ENCODE measurements at places on chromosomes 7 and 10.

GRCh38 chr7:142471820-142472219 is 214.0 kb upstream of the PRSS58 start:
- no peak for DNase-seq

- DNase-seq: no peak
Observed at GRCh38 chr7:28890137-28890536, 68.0 kb downstream of the TRIL start.

GRCh38 chr10:108653531-108653930 is 1269.8 kb downstream of the XPNPEP1 start:
- no peak for DNase-seq

GRCh38 chr7:17009007-17009719 is 127.4 kb upstream of the AGR3 start:
- DNase-seq: no peak

DNA sequence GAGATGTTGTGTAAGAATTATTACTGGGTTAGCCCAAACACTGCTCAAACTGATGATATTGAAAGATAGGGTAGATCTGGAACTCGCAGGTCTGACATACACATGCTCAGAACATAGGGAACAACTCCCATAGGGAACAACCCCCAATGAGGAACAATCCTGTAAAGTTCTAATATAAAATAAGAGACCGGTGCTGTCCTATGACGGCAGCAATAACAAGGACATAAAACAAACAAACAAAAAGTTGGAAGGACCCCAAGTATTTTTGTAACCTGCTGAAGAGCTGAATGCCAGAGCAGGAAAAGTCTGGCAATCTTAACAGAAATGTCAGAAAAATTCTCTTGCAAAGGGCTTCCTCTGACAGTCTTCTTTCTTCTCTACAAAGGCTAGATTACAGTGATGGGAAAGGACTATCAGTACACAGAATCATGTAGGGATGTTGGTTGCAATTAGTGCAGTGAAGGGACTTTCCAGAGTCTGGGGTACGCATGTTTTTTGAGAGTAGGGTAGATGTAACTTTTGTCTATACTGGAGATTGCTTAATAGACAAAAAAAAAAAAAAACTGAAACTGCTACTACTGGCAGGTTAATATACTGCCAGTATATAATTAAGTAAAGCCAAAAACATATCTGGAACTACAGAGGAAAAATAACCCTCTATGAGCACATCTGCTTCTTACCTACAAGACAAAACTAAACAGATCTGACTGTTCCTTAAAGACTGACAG is 35.5 kb downstream of the IDE start:
- no peak for DNase-seq

DNA sequence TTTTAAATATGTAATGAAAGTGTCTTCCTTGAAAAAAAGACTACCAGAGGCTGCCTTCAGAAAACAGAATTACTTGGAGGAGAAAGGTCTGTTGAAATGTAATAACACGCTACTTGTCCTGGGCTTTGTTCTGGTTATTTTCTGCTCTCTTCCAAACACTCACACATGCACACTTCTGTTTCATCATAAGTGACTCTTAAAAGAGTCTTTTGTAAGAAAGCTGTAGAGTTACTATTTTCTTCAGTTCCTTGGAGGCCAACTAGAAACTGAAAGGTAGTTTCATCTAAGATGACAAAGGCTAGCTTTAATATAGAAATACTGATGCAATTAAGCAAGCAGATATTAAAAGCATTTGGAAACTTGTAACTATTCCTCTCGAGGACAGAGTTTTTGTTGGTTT is 39.1 kb downstream of the TASOR2 start:
- no peak for DNase-seq

- no peak for DNase-seq
Observed at GRCh38 chr10:28664369-28664740, 13.0 kb upstream of the BAMBI start.

- no peak for DNase-seq
Observed at GRCh38 chr10:45451407-45451806, 77.4 kb downstream of the ALOX5 start.

DNA sequence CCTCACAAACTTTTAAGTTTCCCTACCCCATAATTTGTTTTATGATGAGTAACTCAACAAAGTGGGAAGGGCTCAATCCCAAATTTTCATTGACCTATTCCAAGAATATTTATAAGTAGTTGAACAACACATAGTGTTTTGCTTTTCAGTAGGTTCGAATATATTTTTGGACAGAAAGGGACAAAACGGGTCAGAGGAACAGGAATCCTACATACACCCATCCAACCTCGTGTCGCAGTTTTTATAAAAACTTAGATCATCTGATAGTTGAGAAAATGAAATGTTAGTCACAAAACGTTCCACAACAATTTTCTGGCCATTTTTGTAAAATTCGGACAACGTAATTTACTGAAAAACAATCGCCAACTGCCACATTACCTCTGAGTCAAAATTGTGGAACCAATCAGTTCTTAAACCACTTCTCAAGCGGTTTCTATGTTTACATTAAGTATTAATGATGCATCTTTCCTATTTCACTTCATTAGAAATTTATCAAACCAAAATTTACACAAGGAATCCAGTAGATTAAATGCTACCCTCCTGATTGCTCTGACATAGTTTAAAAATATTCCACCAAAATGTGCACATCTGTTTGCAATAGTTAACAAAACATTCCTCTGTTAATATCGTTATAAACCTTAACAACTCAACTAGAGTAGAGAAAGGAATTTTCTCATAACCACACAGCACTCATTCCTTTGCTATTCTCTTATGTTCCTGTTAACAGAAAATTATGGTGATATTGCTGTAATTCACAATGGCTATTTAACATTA is 6.3 kb downstream of the WNT16 start:
- DNase-seq: no peak

DNA sequence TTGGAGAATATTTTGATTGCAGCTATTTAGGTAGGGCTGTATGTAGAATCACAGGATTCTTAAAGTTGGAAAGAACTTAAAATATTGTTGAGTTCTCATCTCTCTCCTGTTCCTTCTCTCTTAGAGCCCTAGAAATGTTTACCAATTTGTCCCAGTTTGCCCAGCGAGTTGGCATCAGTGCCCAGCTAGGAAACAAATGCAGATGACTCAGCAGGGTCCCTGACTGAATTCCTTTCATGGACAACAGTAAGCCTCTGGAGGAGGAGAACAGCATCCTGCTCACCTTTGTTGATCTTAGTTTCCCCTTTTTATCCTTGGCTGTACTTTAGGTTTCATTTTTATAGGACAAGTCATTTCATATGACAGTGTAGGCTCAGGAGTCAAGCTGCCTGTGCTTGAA is 89.3 kb downstream of the SEC23IP start:
- no peak for DNase-seq

- no peak for DNase-seq
Observed at GRCh38 chr10:110723224-110723891, 79.2 kb downstream of the RBM20 start.

GRCh38 chr10:44008270-44008916 is 359.7 kb upstream of the ZNF32 start:
- no peak for DNase-seq

GRCh38 chr7:156731651-156732050 is 91.1 kb downstream of the RNF32 start:
- DNase-seq: no peak

GRCh38 chr10:5665373-5666007 is 905 bp downstream of the ASB13 start:
- DNase-seq: no peak

- DNase-seq: no peak
Observed at GRCh38 chr7:35753761-35754603, 46.9 kb upstream of the SEPTIN7 start.

- DNase-seq: no peak
Observed at GRCh38 chr10:126063353-126063791, 167.0 kb downstream of the FANK1 start.

DNA sequence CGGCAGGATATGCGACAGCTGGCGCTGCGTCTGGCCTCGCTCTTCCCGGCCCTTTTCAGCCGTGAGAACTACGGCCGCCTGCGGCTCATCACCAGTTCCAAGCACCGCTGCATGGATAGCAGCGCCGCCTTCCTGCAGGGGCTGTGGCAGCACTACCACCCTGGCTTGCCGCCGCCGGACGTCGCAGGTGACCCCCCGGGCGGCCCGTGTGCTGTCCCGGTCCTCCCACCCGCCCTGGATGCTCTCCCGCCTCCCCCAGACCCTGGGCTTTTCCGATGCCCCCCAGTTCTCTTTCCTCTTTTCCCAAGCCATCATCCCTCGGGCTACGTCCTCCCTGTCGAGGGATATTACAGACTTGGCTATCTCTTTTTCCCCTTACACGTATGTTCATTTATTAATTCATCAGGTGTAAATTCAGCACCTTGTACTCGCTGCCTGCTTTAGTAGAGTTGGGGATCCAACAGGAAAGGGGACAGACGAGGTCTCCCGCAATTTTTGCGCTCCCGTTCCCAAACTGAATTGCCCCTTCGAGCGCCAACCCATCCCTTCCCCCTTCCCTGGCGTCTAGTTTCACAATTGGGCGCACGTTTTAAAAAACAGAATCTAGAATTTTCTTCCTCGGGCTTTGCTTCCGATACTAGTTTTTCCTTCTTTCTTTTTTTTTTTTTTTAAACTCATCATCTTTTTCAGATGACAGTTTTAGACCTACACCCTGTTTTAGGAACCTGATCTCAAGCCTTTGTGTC is 846 bp downstream of the MINPP1 start:
- peak; percentile 33 for DNase-seq

DNA sequence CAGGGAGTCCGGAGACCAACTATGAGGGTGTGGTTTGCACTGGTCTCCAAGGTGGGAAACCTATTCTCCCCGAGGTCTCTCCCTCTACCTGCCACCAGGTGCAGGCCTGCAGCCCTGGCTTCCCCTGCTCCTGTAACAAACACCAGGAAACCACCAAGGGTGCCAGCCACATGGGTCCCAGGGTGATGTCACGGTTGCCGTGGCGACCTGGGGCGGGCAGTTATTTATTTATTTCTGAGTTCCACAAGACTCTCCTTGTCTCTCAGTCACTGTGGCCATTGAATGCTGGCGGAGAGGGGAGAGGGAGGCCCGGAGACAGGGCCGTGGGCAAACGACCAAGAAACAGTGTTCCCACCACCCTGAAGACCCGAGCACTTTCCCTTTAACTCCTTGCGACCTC is 27.0 kb downstream of the MMD2 start:
- no peak for DNase-seq

- DNase-seq: no peak
Observed at GRCh38 chr7:17436126-17436525, 137.7 kb downstream of the AHR start.

GRCh38 chr7:435630-436366 is 83.8 kb downstream of the PDGFA start:
- DNase-seq: peak; percentile 8

DNA sequence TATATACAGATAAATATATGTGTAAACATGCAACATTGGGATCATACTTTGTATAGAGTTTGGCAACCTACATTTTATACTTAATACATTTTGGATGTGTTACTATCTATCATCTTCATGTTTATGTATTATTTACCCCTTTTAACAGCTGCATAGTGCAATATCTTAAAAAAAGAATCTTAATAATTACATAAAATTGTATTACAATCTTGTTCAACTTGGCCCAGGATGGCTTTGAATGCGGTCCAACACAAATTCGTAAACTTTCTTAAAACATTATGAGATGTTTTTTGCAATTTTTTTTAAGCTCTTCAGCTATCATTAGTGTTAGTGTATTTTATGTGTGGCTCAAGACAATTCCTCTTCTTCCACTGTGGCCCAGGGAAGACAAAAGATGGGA is 26.3 kb upstream of the PRPS1L1 start:
- no peak for DNase-seq

GRCh38 chr10:5550621-5551530 is 26.1 kb downstream of the CALML3 start:
- no peak for DNase-seq

DNA sequence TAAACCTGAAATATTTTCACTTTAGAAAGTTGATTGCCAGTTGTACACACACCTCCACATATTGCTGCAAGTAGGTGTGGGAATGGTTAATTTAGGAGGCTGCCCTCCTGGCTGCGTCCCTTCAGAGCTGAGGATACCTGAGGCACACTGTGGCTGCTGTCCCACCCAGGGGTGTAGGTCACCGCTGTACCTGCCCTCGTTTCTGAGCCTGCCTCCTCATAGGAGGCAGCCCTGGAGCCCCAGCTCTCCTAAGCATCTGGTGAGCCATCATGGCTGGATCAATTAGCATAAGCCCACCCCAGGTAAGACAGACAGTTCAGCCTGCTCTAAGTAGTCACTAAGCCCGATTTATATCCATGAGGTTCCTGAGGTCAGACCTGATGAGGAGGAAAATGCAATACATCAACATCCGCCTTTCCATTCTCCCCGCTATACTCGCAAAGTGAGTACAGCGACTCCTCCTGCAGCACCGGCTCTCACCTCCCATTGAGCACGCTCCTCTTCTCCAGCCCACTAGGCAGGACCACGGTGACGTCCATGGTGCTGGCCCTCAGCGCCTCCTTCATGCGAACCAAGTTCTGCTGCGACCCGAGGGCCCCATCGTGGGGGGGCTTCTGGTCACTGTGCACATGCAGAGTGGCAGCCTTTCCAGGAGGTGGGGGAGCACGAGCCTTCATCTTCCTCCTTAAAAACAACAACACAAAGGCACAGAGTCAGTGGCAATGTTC is 97.2 kb downstream of the COBL start:
- no peak for DNase-seq

DNA sequence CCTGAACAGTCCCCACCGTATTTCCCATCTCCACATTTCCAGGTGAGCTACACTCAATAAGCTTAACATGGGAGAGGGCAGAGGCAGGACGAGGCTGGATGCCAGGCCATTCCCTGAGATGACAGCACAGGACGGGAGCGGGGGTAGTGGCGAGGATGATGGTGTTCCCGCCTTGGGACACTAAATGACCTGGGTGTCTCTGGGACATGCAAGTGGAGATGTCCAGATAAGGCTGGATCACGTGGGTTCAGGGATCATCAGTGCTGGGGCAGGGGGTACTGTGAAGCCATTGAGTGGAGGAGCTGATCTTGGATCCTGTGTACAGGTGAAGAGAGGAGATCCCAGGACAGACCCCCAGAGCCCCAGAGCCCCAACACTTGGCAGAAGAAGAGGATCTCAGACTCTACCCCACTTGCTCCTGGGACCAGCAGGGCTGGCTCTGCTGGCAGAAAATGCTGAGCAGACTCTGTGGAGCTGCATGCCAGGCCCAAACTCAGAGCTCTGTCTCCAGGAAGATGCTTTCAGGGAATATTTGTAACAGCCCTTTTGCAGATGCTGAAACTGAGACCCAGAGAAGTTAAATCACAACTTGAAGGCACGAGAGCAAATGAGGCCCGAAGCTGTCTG is 29.7 kb upstream of the HSPA12A start:
- DNase-seq: no peak

GRCh38 chr7:107049971-107050532 is 5.5 kb downstream of the PRKAR2B start:
- no peak for DNase-seq

DNA sequence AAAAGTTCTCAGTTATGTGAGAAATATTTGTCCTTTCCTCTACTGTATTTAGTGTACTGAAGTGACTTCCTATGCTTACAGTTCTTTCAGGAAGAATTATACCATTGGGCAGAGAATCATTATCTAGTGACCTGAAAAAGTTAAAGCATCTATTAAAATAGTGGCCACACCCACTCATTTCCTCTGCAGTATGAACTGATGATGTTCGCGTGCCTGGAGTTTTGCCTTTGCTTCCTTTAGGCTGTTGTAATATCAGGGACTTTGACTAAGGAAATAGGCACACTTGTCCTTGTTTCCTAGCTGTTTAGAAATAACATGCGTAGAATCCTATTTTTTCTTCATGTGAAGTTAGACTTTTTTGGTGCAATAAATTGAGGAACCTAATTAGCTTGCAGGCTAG is 100.7 kb downstream of the ZMYND11 start:
- DNase-seq: no peak

Data from activated T-cell treated with anti-CD3 and anti-CD28 coated beads for 48 hours (primary cell).